ENCODE measurements at places on chromosomes 4 and X. TPM values are rescaled to one million over a fixed set of nuclear protein-coding genes. Genes with fewer than 3 reads are reported as not detected.

GRCh38 chrX:54920610-54921426, at the start of gene TRO:
Gene TRO, plus strand, starts transcription at chrX:54920824. Its CDS starts 1,423 bp downstream, at chrX:54922247.
- no peak for DNase-seq

GRCh38 chrX:112614640-112615039, 65.1 kb downstream of the LHFPL1 start:
- DNase-seq = no peak

DNA sequence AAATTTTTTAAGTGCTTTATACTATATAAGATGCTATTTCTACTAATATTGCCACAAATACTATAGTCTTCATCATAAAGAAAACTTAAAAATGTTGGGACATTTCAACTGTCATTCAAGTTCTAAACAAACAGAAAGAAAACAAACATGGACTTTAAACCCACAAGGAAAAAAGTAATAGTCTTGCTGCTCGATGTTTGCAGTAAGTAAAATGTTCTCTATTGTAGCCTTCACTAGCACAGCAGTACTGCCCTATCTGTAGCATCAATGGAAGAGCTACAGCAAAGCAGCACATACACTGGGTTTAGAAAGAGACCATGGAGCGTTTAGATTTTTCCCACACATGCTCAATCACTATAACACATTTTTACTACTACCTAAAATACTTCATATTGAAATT, 146.8 kb downstream of the KLHL13 start:
- no peak for DNase-seq

DNA sequence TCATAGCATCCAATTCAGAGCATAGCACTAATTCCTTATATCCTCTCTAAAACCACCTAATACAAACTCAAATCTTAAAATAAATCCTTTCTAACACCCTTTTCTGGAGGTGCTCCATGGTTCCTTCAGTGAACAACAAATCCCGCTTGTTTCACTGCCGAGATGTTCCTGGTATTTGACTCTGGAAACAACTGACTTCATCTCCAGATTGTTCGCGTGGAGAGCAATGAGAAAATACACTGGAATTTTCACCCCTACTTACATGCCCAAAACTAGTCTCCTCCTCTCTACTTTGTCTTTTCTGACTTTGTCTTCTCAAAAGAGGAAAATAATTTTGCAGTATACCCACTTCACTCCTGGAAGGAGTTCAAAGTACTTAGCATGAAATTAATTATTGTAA, 129.0 kb downstream of the PLS3 start:
- no peak for DNase-seq

- no peak for DNase-seq
These were observed 226.9 kb upstream of the MID1 start for GRCh38 chrX:10847333-10847732.

GRCh38 chr4:106019771-106020170, 124.5 kb downstream of the NPNT start:
- no peak for DNase-seq

DNA sequence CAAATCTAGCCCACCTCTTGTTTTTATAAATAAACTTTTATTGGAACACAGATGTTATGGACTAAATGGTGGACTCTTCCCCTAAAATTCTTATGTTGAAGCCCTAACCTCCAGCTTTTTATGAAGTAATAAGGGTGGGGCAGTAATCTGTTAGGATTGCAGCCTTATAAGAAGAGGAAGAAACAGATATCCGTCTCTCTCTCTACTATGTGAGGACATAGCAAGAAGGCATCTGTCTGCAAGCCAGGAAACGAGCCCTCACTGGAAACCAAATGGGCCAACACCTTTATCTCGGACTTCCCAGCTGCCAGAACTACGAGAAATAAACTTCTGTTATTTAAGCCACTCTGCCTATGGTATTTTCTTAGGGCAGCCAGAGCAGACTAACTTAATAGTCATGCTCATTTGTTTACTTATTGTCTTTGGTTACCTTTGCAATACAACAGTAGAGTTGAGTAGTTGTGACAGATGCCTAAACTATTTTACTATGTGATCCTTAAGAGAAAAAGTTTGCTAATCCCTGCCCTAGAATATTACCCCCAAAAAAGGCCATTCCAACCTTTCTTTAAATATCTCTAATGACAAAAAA, 67.4 kb downstream of the MANBA start:
- DNase-seq = no peak

- DNase-seq = no peak
These were observed 1.4 kb upstream of the POLA1 start for GRCh38 chrX:24692305-24692704.

GRCh38 chrX:43315622-43316021, 340.5 kb upstream of the MAOA start:
- DNase-seq = no peak

GRCh38 chr4:88672987-88673386, 24.6 kb downstream of the NAP1L5 start:
- no peak for DNase-seq

Gene TMLHE
- total RNA-seq = 15.0 TPM

Gene FGB
- total RNA-seq = not detected

Gene WNK3
- total RNA-seq = 1.6 TPM
